ENCODE measurements at places on chromosomes 4 and X.

GRCh38 chrX:136061286-136061685, 76.1 kb downstream of the SLC9A6 start:
- DNase-seq = no peak

- DNase-seq = peak; percentile 27
Observed at GRCh38 chr4:42104521-42104920, 47.9 kb downstream of the BEND4 start.

- DNase-seq = no peak
Observed at GRCh38 chrX:153515435-153515834, 2.0 kb upstream of the ATP2B3 start.

DNA sequence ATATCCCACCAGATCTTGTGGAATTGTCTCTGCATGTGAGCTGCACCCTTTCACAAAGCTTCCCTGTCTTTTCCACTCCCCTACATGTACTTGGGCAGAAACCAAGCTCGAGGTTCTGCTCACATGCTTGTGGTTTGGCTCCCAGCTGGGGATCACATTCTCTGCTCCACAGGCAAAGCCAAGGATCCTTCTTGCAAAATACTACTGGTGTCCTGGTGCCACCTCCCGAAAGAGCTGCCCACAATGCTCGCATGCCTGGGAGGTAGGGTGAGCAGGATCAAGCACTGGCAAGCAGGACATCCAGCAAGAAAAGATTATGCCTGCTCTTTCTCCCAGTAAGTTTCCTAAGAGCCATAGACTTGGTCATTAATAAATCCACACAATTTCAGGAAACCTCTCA, 45.1 kb upstream of the PPARGC1A start:
- peak; percentile 97 for DNase-seq

DNA sequence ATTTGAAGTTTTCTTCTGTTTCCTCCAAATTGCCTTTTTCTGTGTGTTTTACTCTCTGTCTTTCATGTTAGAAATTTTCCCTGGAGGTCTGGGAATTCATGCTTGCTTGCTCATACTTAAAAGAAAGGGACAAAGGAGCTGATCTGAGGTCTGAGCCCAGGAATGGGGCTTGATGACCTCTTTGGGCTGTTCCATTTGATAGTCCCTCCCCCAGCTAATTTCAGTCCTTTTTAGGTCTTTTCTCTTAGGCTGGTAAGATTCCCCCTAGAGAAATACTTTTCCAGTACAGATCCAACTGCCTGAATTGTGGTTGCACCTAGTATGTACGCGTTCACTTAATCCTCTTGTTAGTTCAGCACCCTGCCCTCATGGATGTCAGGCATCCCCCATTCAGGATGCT, 5.5 kb upstream of the PIGA start:
- DNase-seq = no peak

DNA sequence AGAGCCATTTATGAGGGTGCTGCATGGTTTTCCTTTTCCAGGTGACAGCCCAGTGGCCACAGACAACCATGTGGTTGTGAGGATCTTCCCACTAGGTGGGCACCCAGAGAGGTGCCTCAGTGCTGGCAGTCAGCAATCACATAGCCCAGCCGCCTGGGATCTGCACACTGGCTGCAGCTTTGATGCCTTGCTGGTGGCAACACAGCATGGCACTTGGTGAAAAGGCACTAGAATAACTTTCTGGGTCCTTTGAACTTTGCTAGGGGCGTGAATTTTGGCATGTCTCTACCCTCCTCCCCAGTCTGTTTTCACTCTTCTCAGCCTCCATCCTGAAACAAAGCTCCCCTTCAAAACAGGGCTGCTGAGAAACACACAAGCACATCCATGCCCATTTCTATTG, 108.8 kb upstream of the RPL34 start:
- no peak for DNase-seq
